Fibroblast of lung (primary cell): ENCODE measurements at places on chromosomes 5 and 9. TPM values are rescaled to one million over a fixed set of nuclear protein-coding genes. Genes with fewer than 3 reads are reported as not detected.

The GABRA1 gene
- not detected in 2 replicates for total RNA-seq

The IRX2 gene
- 0.26 and 0.33 TPM in 2 replicates for total RNA-seq

DNA sequence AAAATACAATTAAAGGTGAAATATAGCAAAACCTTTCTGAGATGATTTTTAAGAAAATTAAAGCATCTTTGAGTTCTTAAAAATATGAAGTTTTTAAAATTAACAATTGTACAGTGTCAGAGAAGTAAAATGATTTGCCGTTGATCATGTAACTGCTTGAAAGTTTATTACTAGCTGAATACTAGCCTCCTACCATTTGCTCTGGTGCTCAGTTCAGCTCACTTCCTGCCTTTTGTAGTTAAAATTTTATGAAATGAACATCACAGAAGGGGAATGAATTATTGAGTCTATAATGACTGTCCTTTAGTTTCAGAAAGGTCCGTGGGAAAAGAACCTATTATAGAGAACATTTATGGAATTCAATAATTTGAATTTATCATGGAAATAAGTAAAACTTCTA lies 9.7 kb downstream of the YTHDC2 start:
- H3K4me3 ChIP-seq, result no peak overlapping the region
- H3K27ac ChIP-seq, result no peak overlapping the region
- peaks cover 2% of the 10 kb centered on the region for H3K4me1 ChIP-seq
- H3K36me3 ChIP-seq, result no peaks in the 10 kb centered on the region
- H3K27me3 ChIP-seq, result no peaks in the 10 kb centered on the region
- DNase-seq, result no peak

- no peaks in the 10 kb centered on the region for H3K36me3 ChIP-seq
- no peak for DNase-seq
- H3K4me1 ChIP-seq, result no peaks in the 10 kb centered on the region
- no peak overlapping the region for H3K27ac ChIP-seq
- H3K4me3 ChIP-seq, result no peak overlapping the region
Measured at GRCh38 chr5:11164531-11165294, 403.7 kb upstream of the DAP start.

The EPB41L4A gene
- total RNA-seq, result 0.50 and 0.51 TPM in 2 replicates

- no peaks in the 10 kb centered on the region for H3K27me3 ChIP-seq
- H3K4me3 ChIP-seq, result no peak overlapping the region
- no peaks in the 10 kb centered on the region for H3K4me1 ChIP-seq
- H3K36me3 ChIP-seq, result no peaks in the 10 kb centered on the region
Measured at GRCh38 chr9:93204470-93205043, 20.6 kb downstream of the WNK2 start.

The SLC4A9 gene
- total RNA-seq, result not detected in 2 replicates

The GPR150 gene
- under 0.01 and 0.33 TPM in 2 replicates for total RNA-seq

GRCh38 chr5:99247346-99247745 lies 318.5 kb upstream of the CHD1 start:
- no peak overlapping the region for H3K27ac ChIP-seq
- no peaks in the 10 kb centered on the region for H3K36me3 ChIP-seq
- DNase-seq, result no peak

The ADGRV1 gene
- under 0.01 and 0.17 TPM in 2 replicates for total RNA-seq

GRCh38 chr5:97836816-97837215 lies 653.8 kb upstream of the RIOK2 start:
- no peak overlapping the region for H3K4me3 ChIP-seq
- H3K4me1 ChIP-seq, result peaks cover 6% of the 10 kb centered on the region
- H3K27me3 ChIP-seq, result no peaks in the 10 kb centered on the region
- no peaks in the 10 kb centered on the region for H3K36me3 ChIP-seq
- DNase-seq, result no peak
- no peak overlapping the region for H3K27ac ChIP-seq

DNA sequence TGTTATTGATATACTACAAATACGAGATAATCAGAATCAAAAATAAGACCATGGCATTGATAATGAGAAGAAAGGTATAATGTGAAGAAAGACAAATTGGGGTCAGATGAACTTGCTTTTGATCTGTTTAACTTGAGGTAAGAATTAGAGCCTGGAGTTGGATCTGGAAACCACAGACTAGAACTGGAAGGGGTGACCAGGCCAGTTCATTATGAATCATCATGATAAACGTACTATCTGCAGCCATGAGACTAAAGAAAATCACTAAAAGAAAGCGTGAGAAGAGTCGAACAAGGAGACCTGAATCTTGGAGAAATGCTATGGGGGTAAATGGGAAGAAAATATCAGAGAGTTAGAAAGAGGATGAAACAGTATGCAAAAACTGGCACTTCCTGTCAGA lies 967.5 kb downstream of the NR2F1-AS1 start:
- no peak overlapping the region for H3K4me3 ChIP-seq
- H3K27ac ChIP-seq, result no peak overlapping the region
- no peaks in the 10 kb centered on the region for H3K27me3 ChIP-seq
- no peaks in the 10 kb centered on the region for H3K4me1 ChIP-seq
- peak; percentile 79 for DNase-seq

GRCh38 chr9:95264954-95265615 lies 52.4 kb downstream of the FANCC start:
- H3K27ac ChIP-seq, result no peak overlapping the region
- no peaks in the 10 kb centered on the region for H3K4me1 ChIP-seq
- H3K36me3 ChIP-seq, result no peaks in the 10 kb centered on the region
- H3K27me3 ChIP-seq, result no peaks in the 10 kb centered on the region
- no peak overlapping the region for H3K4me3 ChIP-seq

The SARDH gene
- total RNA-seq, result 4.8 and 9.0 TPM in 2 replicates

DNA sequence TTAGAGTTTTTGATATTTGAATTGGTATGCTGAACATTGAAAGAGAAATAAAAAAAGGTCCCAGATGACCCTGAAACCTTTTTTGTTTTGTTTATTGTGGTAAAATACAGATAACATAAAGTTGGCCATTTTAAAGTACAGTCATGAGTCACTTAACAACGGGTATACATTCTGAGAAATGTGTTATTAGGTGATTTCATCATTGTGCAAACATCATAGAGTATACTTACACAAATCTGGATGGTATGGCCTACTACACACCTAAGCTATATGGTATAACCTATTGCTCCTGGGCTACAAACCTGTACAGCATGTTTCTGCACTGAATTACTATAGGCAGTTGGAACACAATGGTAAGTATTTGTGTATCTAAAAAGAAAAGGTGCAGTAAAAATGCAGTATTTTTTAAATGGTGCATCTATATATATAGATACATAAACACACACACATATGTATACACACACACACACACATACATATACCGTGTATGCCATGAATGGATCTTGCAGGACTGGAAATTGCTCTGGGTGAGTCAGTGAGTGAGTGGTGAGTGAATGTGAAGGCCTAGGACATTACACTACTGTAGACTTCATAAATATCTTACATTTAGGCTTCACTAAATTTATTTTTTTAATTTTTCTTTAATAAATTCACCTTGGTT lies 31.0 kb downstream of the TTC1 start:
- peak; percentile 38 for DNase-seq
- no peak overlapping the region for H3K27ac ChIP-seq
- peaks cover 3% of the 10 kb centered on the region for H3K36me3 ChIP-seq
- H3K27me3 ChIP-seq, result no peaks in the 10 kb centered on the region
- H3K4me3 ChIP-seq, result no peak overlapping the region

The C5 gene
- 7.3 and 8.2 TPM in 2 replicates for total RNA-seq

GRCh38 chr5:52787600-52788504 lies at the start of the genes ITGA1 and PELO:
Gene ITGA1 (plus strand): TSS chr5:52787916. CDS start chr5:52788354, 438 bp downstream.
Gene PELO (plus strand): TSS chr5:52787916. CDS start chr5:52800395, 12,479 bp downstream.
- H3K36me3 ChIP-seq, result peaks cover 2% of the 10 kb centered on the region
- no peaks in the 10 kb centered on the region for H3K27me3 ChIP-seq
- peak; percentile 76 for DNase-seq

GRCh38 chr9:130905125-130905901 lies 8.7 kb upstream of the QRFP start:
- no peaks in the 10 kb centered on the region for H3K27me3 ChIP-seq
- H3K36me3 ChIP-seq, result no peaks in the 10 kb centered on the region
- H3K4me3 ChIP-seq, result no peak overlapping the region
- no peaks in the 10 kb centered on the region for H3K4me1 ChIP-seq
- DNase-seq, result no peak

The PRR7 gene
- 2.1 and 2.3 TPM in 2 replicates for total RNA-seq

DNA sequence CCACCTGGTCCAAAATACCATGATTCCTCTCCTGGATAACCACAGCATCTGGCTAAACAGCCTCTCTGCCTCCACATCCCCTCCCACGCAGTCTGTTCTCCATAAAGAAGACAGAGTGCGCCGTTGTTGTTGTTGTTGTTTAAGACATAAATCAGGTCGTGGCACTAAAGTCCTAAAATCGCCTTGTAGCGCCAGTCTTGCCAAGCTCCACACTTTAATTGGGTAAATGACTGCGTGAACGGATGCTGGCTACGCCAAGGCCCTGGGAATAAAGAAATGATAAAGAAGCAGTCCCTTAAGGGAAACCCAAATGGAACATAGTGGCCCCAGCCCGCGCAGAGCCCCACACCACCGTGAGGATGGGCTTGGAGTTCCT lies 364 bp upstream of the SFXN1 start:
- H3K27me3 ChIP-seq, result peaks cover 7% of the 10 kb centered on the region
- no peak for DNase-seq
- H3K27ac ChIP-seq, result no peak overlapping the region
- no peaks in the 10 kb centered on the region for H3K4me1 ChIP-seq
- H3K4me3 ChIP-seq, result peak overlapping the region; percentile 66

DNA sequence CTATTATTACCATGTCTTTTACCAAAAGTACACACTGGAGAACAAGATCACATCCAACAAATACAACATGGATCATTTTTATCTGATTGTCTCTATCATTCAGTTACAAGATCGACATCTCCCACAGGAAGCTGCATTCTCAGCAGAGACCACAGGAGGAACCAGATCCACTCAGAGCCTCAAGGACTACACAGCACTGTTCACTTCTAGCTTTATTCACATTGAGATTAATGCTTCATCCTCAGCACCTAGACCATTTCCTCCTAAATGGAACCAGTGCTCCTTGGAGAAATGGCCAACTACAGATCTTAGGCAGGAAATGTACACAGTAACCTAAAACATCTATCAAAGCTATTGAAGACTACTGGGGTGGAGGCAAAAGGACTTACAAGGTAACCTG lies 13.3 kb upstream of the C5orf15 start:
- H3K4me3 ChIP-seq, result no peak overlapping the region
- DNase-seq, result no peak
- no peak overlapping the region for H3K27ac ChIP-seq
- peaks cover 3% of the 10 kb centered on the region for H3K4me1 ChIP-seq

The PTPDC1 gene
- total RNA-seq, result 5.9 and 7.6 TPM in 2 replicates

- H3K4me3 ChIP-seq, result no peak overlapping the region
- H3K36me3 ChIP-seq, result no peaks in the 10 kb centered on the region
- H3K4me1 ChIP-seq, result no peaks in the 10 kb centered on the region
- DNase-seq, result no peak
- H3K27me3 ChIP-seq, result no peaks in the 10 kb centered on the region
Measured at GRCh38 chr5:74028976-74029375, 403.0 kb downstream of the ARHGEF28 start.

The KCNN2 gene
- total RNA-seq, result 0.50 TPM in 1 of 2 replicates, not detected in the other

GRCh38 chr5:15424769-15425168 lies 75.2 kb upstream of the FBXL7 start:
- no peak for DNase-seq
- no peaks in the 10 kb centered on the region for H3K27me3 ChIP-seq
- H3K36me3 ChIP-seq, result no peaks in the 10 kb centered on the region
- H3K4me1 ChIP-seq, result no peaks in the 10 kb centered on the region
- no peak overlapping the region for H3K27ac ChIP-seq

GRCh38 chr9:7205806-7206205 lies 448.0 kb downstream of the KDM4C start:
- no peak overlapping the region for H3K4me3 ChIP-seq
- H3K27ac ChIP-seq, result no peak overlapping the region
- H3K4me1 ChIP-seq, result no peaks in the 10 kb centered on the region
- H3K27me3 ChIP-seq, result peaks cover 2% of the 10 kb centered on the region

DNA sequence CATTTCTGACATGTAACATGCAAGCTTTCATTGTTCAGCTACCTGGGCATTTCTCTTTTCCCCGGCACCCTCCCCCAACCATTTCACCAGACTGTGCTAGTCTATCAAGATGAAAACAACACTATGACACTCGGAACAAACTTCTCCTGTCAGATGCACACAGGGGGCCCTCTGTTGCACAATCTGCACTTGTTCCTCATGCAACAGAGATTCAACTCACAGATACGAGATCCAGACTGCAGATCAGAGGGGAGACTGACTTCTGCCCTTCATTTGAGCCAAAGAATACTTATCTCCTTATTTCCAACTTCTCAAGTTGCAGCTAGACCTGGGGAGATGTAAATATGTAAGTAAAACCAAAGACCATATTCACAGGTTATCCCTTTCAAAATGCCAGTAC lies 15.7 kb upstream of the FST start:
- no peak overlapping the region for H3K4me3 ChIP-seq
- no peaks in the 10 kb centered on the region for H3K27me3 ChIP-seq
- DNase-seq, result no peak
- H3K27ac ChIP-seq, result no peak overlapping the region

The UBAC1 gene
- total RNA-seq, result 29.0 and 30.6 TPM in 2 replicates

GRCh38 chr9:136854842-136855460 lies 2.8 kb downstream of the MAMDC4 start:
- H3K27me3 ChIP-seq, result no peaks in the 10 kb centered on the region
- H3K36me3 ChIP-seq, result peaks cover 19% of the 10 kb centered on the region
- no peak for DNase-seq
- H3K4me1 ChIP-seq, result peaks cover 5% of the 10 kb centered on the region

GRCh38 chr9:107351382-107352045 lies 68.4 kb downstream of the RAD23B start:
- DNase-seq, result no peak
- H3K4me1 ChIP-seq, result no peaks in the 10 kb centered on the region
- H3K27ac ChIP-seq, result no peak overlapping the region
- peaks cover 3% of the 10 kb centered on the region for H3K27me3 ChIP-seq

GRCh38 chr5:176365351-176366231 lies at the start of gene ARL10:
Gene ARL10 (plus strand): TSS chr5:176365487. CDS start chr5:176365564, 77 bp downstream.
- H3K4me1 ChIP-seq, result peaks cover 2% of the 10 kb centered on the region
- peak within 1 kb of the TSS; percentile 57 for H3K27ac ChIP-seq
- no peaks in the 10 kb centered on the region for H3K36me3 ChIP-seq
- H3K27me3 ChIP-seq, result no peaks in the 10 kb centered on the region
- peak within 1 kb of the TSS; percentile 55 for H3K4me3 ChIP-seq
- peak; percentile 47 for DNase-seq

The PHF24 gene
- under 0.01 and 0.17 TPM in 2 replicates for total RNA-seq

The PDE6A gene
- under 0.01 TPM in 2 replicates for total RNA-seq

The PCSK1 gene
- not detected in 2 replicates for total RNA-seq
